Inflammatory macrophage (primary cell): ENCODE measurements at places on chromosomes 1 and 21.

- DNase-seq: peak; percentile 62
Observed at GRCh38 chr1:231964961-231965360, 338.4 kb downstream of the DISC1 start.

GRCh38 chr1:234176000-234176399 lies 197.3 kb upstream of the COA6 start:
- DNase-seq: no peak

GRCh38 chr1:6911021-6911941 lies 126.0 kb downstream of the CAMTA1 start:
- DNase-seq: no peak

GRCh38 chr1:246647113-246647512 lies 77.1 kb upstream of the SCCPDH start:
- no peak for DNase-seq

GRCh38 chr1:164772635-164773034 lies 213.7 kb downstream of the PBX1 start:
- no peak for DNase-seq

DNA sequence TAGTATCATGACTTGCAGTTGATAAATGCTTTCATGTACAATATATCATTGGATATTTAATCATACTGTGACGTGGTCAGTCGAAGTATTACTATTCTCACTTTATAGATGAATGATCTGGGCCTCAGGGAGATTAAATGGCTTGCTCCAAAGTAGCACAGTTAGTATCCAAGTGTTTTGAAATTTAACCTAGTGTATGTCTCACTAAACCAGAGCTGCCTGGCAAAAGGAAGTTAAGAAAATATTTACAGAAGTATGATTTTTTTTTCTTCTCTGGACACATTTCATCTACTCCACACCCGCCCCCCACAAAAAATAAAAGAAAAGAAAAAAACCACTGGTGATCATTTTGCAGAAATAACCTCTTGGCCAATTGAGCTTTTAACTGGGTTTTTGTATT lies 71.9 kb upstream of the CXADR start:
- DNase-seq: peak; percentile 34
